Ureter (tissue), 1 donor: ENCODE measurements at places on chromosomes 3 and 15. TPM values are rescaled to one million over a fixed set of nuclear protein-coding genes. Genes with fewer than 3 reads are reported as not detected.
A peak's percentile ranks its signal among the peaks of the same experiment; 100 is the strongest.

DNA sequence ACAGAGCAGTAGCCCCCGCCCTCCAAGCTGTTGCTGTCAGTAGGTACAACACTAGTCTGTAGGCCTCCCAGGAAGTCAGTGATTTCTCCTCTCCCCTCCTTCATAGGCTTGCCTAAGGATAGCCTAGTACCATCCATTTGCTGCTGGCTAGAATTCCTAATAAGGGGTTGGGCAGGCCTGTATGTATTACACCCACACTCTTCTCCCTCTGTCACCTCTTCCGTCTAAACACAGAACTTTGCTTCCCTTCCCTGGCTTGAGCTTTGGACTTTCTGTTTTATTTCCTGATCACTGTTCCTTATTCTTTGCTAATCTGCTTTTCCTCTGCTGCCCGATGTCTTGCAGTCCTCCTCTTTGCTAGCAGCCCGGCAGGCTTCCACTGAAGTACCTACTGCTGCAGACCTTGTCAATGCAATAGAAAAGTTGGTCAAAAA, 93.4 kb upstream of the UMPS start:
- no peak for DNase-seq

- no peak for DNase-seq
These were observed 14.2 kb downstream of the CSK start for GRCh38 chr15:74795966-74796625.

DNA sequence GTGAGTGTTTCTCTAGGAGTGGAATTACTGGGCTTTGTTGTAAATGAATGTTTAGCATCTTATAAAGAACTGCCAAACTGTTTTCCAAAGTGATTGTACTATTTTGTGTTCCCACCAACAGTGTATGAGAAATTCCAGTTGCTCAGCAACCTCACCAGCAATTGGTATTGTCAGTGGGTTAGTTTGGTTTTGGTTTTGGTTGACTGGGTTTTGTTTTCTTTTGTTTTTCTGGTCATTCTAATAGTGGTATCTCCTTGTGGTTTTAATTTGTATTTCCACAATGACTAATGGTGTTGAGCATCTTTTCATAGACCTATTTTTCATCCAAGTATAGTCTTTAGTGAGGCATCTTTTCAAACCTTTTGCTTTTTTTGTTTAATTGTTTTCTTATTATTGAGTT, 27.1 kb downstream of the FILIP1L start:
- DNase-seq = no peak

GRCh38 chr3:111610189-111610588, 15.0 kb upstream of the ZBED2 start:
- no peak for DNase-seq

DNA sequence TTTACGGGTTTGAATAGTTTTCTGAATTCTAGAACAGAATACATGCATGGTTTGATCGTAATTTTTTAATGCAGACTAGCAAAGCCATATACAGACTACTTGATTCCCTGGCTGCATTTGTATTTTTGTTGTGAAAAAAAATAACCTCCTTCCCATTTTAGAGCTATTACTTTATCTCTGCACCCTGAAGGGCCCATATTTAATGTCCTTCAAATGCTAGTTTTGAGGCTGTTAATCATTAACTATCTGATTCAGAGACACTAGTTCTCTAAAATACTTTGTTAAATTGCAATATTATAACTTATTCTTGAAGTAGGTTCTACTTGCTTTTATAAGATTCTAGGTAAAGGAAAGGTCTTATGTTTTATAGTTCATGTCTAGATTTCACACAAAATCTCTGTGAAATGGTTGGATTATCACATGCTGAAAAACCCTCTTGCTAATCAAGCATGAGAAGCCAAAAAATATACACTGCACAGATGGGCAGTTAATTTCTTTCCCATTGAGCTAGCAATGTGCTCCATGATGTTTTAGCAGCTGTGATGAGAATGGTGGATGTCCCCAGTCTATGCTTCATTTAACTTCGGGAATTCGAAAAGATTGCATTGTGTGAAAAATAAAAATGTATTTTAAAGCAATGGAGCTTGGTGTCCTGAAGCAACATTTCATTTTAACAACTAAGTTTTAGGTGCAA, 634.0 kb upstream of the BCHE start:
- DNase-seq = no peak

DNA sequence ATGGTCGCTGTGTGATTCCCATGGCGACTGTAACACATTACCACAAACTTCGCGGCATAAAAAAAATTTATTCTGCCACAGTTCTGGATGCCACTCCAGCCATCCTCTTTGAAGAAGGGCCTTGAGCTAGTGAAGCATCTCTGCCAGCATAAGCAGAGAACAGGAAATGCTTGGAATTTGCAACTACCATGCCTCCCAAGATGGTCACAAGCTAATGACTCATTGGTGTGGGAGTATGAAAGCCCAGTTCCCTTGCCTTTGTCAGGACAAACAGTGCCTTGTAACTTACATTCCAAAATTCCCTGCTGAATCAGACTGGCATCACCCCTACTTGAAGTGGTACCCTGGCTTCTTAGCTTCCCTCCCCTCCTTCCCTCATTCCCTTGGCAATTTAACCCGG, 129.7 kb downstream of the PROS1 start:
- no peak for DNase-seq

DNA sequence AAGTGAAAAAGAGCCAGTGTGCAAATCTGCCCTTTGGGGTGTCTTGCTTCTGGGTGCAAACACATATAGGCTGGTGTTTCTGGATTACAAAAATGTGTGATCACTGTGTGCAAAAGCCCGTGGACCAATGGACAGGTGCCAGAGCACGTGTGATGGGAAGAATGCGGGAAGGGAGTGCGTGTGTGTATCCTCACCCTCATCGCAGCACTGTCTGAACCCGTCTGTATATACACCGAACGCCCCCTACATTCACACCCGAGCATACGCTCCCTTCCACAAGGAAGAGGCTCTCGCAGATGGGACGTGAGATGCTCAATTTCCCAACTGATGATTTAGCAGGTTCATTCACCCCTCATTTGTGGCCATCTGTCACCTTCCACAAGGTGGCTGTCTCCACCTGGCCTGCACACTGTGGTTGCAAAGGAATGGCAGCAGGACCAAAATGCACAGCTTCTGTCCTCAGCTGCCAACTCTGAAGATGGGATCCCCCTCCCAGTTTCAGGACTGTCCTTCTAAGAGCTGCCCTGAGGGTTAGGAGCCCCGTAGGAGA, 19.4 kb upstream of the SLC6A1 start:
- no peak for DNase-seq

GRCh38 chr15:91670108-91670507, 183.4 kb upstream of the SLCO3A1 start:
- DNase-seq = no peak

DNA sequence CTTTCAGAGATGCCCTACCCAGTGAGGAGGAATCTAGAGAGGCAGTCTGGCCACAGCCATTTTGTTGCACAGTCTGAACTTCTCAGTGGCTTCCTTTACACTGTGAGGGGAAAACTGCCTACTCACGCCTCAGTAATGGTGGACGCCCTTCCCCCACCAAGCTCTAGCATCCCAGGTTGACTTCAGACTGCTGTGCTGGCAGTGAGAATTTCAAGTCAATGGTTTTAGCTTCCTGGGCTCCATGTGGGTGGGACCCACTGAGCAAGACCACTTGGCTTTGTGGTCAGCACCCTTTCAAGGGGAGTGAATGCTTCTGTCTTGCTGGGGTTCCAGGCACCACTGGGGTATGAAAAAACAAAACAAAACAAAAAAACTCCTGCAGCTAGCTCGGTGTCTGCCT, 663.2 kb upstream of the ZNF385D start:
- DNase-seq = no peak

DNA sequence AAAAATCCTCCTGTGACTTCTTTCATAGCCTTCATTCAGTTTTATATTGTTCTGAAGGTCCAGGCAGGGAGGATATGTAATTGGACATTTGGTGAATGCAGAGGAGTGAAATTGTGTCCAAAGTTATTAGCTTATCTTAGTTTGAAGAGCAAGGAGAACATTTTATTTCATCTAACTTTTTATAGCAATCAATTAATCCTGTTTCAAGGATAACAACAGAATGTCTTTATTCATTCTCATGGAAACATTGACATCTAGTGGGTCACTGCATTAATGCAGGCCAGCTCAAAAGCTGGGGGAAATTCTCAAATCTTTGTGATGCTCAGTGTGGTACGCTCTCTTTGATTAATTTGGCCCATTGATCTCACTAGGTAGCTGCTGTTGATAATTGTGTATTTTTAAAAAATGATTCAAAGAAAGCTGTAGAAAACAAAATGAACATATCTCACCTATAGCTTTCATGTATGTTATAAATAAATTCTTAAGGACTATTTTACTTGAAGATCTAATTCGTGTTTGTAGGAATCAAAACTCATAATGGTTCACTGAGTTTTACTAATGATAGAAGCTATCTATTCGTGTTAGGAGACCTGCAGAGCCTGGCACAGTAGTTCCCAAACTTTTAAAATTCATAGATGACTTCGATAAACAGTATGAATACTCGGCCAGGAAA, 150.8 kb upstream of the KCNMB2 start:
- no peak for DNase-seq

DNA sequence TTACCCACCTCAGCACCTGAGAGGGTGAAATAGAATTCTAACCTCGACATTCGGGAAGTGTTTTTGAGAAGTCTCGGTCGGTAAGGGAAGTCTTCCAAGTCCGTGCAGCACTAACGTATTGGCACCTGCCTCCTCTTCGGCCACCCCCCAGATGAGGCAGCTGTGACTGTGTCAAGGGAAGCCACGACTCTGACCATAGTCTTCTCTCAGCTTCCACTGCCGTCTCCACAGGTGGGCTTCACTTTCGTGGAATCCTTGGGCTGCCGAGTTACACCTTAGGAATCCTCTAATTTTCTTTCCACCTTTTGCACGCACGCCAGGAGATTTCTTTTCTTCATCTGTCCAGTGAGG, 775 bp downstream of the CCNDBP1 start:
- no peak for DNase-seq

- peak; percentile 65 for DNase-seq
These were observed 279.3 kb upstream of the LRRFIP2 start for GRCh38 chr3:37453393-37454389.

DNA sequence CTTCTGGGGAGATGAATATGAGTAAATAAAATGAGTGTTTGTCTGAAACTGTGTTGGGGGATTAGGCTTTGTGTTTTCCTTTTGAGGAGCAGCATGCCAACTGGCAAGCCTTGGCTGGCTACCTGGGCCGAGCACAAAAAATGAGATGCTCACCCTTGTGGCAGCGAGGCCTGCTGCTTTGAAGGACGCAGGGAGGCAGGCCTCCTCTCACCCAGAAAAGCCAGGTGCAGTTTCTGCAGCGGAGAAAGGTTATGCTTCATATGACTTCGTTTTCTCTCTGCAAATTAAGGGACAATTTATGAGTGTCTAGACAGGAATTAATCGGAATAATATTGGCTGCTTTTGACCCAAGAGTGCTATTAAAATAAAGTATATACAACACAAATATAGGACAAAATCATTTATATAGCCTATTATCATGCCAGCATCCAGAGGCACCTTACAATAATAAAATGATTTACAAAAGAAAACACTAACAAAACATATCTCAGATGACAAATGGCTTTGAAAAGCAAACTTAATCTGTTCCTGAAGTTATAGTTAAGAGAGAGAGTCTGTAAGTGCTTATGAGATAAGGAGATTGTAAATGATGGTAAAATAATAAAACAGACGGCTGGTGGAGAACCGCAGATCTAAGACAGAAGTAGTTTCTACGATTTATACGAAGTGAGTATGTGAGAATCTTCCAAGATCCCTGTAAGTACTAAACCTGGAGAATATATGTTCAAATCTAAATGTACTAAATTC, 682.8 kb upstream of the NR2F2 start:
- DNase-seq = no peak

DNA sequence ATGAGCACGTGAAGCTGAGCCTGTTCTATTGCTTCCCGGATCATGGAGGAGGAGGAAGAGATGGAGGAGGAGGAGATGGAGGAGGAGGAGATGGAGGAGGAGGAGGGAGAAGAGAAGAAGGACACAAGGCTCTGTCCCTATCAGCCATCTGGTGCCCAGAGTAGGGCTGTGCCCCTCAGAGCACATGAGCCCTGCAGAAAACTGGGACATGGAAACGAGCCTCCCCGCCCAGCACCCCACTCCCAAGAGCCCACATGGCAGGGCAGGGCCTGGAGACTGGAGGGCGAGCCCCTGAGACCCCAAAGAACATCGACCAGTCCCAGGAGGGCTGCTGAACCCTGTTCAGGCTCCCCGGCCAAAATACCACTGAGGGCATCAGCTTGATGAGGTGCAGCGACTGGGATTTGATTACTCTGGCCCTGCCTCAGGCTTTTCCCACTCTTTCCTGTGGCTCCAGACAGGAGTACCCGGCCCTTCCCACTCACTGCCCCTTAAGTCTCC, 285.6 kb downstream of the UACA start:
- no peak for DNase-seq

DNA sequence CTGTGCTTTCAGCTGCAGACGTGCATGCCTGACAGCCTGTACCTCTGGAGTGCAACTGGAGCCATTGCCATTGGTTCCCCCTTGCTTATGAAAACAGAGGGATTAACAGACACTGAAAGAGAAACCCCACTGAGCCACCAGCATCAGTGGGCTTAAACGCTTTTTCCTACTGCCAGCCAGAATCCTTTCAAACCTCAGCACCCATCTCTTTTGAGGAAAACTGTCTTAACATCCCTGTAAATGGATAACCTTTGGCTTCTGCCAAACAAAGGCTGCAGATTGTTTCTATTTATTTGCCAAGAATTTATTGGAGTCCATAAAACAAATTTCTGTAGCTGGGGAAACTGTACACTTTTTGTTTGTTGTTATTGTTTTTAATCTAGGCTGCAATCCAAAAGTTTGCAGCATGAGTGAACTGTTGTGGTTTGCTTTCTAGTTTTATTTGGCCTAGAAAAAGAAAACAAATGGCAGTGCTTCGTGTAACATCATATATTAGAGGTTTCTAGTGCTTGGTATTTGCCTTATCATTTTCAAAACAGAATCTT, 369.2 kb upstream of the IL12A start:
- no peak for DNase-seq

DNA sequence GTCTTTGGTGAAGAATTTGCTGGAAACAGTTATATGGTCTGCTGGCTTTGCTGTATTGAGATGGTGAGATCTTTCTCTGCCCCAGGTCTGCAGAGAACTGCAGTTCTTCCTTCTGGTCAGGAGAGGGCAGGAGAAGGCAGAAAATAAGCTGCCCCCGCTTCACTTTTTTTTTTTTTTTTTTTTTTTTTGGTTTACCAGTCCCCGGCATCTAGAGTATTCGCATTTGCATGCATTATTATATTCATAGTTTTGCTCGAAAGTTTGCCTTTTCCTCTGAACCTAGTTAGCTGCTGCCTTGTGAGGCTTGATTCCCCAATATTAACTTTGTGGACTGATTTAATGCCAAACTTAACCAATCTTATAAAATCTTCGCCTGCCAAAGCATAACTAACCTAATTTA, 10.6 kb upstream of the PARL start:
- DNase-seq = no peak

The C3orf85 gene
- total RNA-seq = not detected

The FANCD2OS gene
- total RNA-seq = not detected

The SLC12A1 gene
- total RNA-seq = not detected

The PLSCR4 gene
- total RNA-seq = 26.6 TPM

The CX3CR1 gene
- 1.5 TPM for total RNA-seq

The ITIH1 gene
- not detected for total RNA-seq

The C3orf80 gene
- total RNA-seq = 2.2 TPM

The PRRT3 gene
- total RNA-seq = 3.5 TPM
